Fibroblast of skin of back (primary cell): ENCODE measurements at places on chromosomes 5 and 9.

DNA sequence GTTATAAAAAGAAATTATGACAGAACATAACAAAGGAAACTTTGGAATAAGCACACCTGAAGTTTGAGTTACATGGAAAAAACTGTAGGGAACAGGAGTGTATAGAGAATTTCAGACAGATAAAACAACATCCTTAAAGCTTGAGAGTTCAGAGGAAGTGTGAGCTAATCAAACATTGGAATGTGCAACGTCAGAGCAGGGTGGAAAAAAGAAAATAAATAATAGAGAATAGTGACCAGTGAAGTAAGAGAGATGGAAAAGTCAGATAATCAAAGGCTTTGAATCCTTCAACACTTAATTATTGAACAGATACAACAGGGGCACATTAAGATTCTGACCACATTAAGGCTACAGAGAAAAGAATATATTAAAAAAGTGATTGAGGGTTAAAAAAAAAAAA, 128.5 kb upstream of the CDH10 start:
- peak; percentile 53 for DNase-seq

- no peak for DNase-seq
Observed at GRCh38 chr5:22044229-22044628, 808.9 kb downstream of the CDH12 start.

DNA sequence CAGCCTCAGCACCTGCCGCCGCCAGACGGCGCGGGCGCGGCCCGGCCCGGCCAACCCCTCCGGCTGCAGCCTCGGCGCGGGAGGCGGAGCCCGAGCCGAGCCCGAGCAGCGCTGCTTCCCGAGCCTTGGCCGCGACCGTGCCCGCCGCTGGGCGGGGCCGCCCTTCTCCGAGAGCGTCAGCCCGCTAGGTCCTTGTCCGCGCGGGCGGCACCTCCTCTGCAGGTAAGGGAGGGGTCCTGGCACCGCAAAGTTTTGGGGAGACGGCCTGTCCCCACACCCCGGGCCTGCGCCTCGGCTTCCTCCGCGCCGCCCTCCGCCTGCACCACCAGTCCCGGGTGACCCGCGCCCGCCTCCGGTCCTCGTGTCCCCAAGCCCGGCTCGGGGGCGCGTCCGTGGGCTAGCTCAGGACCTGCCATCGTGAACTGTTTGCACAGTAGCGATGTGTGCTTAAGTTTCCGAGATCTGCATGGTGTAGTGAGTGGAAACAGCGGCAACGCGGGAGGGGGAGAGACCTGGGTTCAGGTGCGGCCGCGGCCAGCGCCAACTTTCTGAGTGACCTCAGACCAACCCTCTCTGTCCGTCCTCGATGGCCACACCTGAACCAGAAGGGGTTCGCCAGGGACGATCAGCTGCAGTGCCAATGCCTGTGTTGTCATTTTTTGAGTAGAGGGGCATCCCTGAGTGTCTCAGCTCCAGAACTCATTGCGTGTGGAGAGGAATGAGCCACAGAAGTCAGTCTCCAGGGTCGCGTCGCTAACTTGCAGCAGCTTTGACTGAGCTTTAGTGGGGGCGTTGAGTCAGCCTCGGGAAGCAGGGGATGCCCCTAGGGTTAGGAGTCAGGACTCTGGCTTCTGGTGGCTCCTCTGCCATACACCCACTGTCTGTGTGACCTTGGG, at the start of gene FRMPD1:
Gene FRMPD1 (plus strand): TSS at position 82 of the 896 bp plus-strand sequence. CDS start 41,688 bp downstream, outside the sequence.
- peak; percentile 41 for DNase-seq

DNA sequence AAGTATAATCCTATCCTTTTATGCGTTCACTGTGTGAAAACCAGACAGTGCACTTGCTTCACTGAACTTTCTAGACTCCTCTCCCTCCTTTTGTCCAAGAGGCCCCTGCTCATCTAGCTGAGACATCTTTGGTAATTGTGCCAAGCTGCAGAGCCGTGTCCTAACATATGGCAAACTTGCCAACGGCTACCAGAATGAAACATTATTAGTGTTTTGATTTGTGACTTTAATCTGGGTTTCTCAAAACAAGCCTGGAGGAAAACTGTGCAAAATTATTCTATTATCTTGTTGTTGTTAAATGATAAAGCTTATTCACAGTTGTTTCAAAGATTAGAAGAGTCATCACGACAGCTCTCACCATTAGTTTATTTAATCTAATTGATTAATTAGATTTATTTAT, 79.0 kb upstream of the RETREG1 start:
- no peak for DNase-seq

GRCh38 chr9:35696520-35697215, 6.9 kb upstream of the TPM2 start:
- peak; percentile 34 for DNase-seq

DNA sequence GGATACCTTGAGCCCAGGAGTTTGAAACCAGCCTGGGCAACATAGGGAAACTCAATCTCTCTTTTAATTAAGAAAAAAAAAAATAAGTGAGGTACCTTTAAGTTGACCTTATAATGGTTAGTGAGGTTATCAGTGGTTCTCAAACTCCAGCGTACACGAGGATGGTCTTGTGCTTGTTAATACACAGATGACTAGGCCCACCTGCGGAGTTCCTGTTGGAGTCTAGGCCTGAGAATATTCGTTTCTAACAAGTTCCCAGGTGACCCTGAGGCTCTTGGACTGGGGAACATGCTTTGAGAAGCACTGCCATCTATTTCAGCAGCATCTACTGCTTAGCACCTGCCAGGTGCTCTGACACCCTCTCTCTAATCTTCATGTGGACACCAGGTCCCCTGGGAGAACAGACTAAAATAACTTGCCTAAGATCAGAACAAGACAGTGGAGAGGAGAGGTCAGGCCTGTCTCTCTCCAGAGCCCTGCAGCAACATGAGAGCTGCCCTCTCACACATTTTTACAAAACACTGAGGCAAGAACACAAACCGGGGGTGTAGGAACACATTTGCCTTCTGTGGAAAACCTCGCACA, 24.6 kb downstream of the TLE1 start:
- no peak for DNase-seq

GRCh38 chr9:134051319-134051718, 16.5 kb downstream of the BRD3 start:
- no peak for DNase-seq

GRCh38 chr9:73230251-73230650, 78.6 kb downstream of the ANXA1 start:
- no peak for DNase-seq

GRCh38 chr9:582775-583174, 258.7 kb upstream of the DMRT1 start:
- no peak for DNase-seq

- peak; percentile 19 for DNase-seq
Observed at GRCh38 chr9:89576404-89576839, 28.4 kb upstream of the GADD45G start.

DNA sequence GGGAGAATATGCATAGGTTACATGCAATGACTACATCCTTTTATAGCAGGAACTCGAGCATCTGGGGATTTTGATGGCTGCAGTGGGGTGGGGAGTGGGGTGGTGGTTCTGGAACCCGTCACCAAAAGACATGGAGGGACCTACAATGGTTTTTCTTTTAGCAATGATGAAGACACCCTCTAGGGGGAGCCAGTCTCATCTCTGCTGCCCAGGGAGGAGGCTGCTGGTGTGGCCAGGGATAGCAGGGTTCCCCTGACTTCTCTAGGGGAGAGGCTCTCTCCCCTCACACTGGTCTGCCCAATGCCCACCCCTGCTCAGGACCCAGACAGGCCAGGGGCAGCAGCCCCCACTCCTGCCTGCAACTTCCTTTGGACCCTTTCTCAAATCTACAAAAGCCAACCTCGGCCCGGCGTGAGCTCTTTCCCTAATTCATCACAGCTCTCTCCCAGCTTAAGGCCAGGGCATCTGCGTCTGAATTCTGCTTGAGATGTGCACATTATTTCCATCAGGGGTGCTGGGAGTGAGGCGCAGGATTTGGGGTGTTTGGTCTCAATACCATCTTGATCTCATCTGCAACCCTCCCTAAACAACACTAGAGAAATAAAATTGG, 73.6 kb upstream of the RETREG1 start:
- peak; percentile 56 for DNase-seq

GRCh38 chr5:149550268-149550583, 1.0 kb downstream of the CSNK1A1 start:
- peak; percentile 65 for DNase-seq

DNA sequence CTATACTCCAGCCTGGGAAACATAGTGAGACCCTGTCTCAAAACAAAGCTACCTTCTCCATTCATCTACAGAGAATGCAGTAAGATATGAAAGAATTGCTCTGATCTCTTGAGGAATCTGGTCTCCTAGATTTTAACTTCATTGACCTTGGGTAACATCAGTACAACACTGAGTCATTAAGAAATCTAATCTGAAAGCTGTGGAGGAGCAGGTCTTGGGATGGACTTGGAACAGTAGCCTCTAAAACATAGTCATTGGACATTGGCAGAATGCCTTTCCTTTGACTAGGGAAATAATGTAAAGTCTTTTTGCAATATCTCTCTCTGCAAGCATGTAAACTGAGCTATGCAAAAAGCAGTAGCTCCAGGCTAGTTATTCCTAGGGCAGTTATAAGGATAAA, 58.1 kb downstream of the KCNN2 start:
- DNase-seq: peak; percentile 66

DNA sequence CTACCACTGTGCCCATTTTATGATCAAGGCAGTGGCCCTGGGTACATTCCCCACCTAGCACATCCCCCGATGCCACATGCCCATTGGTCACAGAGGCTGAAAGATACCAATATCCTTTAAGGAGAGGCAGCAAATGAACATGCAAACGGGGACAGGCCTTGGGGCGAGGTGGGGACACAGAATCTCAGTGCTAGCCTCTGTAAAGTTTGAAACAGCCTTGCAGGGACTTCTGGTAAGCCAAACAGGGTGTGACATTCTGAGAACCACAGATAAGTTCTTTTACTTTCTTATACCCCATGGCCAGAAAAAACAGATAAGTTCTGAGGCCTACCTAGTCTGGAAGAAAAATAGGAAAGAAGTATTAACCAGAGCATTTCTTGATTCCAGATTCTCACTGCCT, 60.5 kb downstream of the ACER2 start:
- DNase-seq: no peak

- DNase-seq: no peak
Observed at GRCh38 chr5:112417931-112418658, 982 bp downstream of the EPB41L4A start.

- DNase-seq: peak; percentile 29
Observed at GRCh38 chr9:112174965-112175795, at the start of gene SUSD1. SUSD1 (minus strand) TSS chr9:112175297; CDS start chr9:112175235, 62 bp downstream.

- DNase-seq: peak; percentile 50
Observed at GRCh38 chr5:77560677-77561263, 68.7 kb upstream of the WDR41 start.

- peak; percentile 6 for DNase-seq
Observed at GRCh38 chr9:14769230-14769571, 46.7 kb upstream of the CER1 start.

- no peak for DNase-seq
Observed at GRCh38 chr5:90406466-90406865, 3.1 kb downstream of the CETN3 start.

- DNase-seq: no peak
Observed at GRCh38 chr5:55051357-55051756, 27.3 kb downstream of the GZMK start.

DNA sequence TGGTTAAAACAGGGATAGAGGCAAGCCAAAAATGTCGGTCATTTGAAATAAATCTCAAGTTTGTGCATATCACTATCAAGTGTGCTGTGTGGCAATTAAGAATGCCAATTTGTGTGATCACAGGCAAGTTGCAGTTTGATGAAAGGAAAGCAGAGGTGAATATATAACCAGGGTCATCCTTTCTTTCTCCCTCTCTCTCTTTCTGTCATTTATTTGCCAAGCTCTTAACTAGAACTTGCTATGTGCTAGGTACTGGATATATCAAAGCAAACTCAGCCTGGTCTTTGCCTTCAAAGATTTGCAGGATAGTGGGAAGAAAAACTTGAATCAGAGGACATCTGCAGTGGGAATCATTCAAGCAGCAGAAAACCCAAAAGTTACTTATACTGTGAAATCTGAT, 22.0 kb downstream of the PDCD1LG2 start:
- DNase-seq: no peak

- peak; percentile 44 for DNase-seq
Observed at GRCh38 chr5:136726506-136726905, 361.2 kb upstream of the TRPC7 start.
